ENCODE measurements at places on chromosomes 16 and 17.
A peak's percentile ranks its signal among the peaks of the same experiment; 100 is the strongest.

- no peak for DNase-seq
Observed at GRCh38 chr16:89938175-89938885, 10.2 kb upstream of the DEF8 start.

- no peak for DNase-seq
Observed at GRCh38 chr16:1221628-1222552, 3.2 kb downstream of the TPSG1 start.

- peak; percentile 24 for DNase-seq
Observed at GRCh38 chr16:47523342-47524006, 62.3 kb downstream of the PHKB start.

GRCh38 chr17:811051-811784, 29.1 kb downstream of the MRM3 start:
- no peak for DNase-seq

- DNase-seq: no peak
Observed at GRCh38 chr16:19929062-19929511, 44.4 kb upstream of the GPRC5B start.

- DNase-seq: no peak
Observed at GRCh38 chr17:60699090-60699489, 21.4 kb downstream of the BCAS3 start.

Data from lung microvascular endothelial cell (primary cell).